ENCODE measurements at places on chromosomes 4 and X.

DNA sequence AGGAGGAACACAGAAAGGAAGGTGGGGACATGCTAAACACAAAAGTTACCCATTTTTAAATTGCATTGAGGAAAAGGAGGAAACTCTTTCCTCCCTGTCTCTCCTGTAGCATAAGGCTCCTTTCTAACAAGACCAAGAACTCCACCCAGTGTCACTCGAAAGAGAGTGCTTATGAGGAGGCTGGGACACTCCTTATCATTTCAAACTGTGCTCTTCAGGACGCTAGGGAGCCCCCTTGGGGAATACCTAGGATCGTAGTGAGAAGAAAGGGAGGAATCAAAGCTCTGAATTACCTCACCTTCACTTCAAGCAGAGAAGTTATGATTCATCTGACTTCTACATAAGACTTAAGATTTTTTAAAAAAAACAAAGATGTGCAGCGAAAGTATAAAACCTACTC, 65.5 kb downstream of the F9 start:
- DNase-seq = no peak

DNA sequence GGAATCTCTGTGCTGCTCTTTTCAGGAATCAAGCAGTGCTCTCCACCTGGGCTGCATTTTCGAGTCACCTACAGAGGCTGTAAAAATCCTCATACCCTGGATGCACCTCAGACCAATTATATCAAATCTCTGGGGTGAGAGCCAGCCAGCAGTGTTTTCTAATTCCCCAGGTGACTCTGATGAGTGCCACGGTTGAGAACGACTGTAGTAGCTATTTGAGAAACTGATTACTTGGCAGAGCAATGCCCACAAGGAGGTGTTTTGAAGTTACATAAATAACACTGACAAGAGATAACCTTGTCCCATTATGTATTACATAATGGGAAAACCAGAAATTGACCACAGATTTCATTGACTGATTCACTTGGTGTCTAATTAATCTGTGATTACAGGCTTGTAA, 46.8 kb downstream of the CLCN4 start:
- DNase-seq = no peak

DNA sequence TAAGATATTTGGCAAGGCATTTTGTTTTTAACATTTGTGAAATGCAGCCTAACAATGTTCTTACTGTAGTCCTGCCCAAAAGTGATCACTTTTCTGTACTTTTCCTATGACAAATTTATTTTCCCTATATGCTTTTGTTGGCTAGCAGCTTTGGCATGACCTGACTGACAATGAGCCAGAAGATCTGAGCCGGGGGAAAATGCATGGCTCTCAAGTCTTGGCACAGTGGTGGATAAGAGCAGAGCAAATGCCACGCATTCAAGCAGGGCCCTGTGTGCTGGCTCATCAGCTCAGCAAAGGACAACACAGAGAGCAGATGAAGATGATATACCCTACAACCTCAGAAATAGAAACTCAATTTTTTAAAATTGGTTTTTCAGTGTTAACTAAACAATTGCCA, 187.3 kb downstream of the ANAPC10 start:
- no peak for DNase-seq

GRCh38 chr4:102247041-102247440, 98.2 kb downstream of the SLC39A8 start:
- DNase-seq = no peak

- no peak for DNase-seq
Observed at GRCh38 chr4:172578712-172579111, 589.9 kb upstream of the GALNT7 start.

DNA sequence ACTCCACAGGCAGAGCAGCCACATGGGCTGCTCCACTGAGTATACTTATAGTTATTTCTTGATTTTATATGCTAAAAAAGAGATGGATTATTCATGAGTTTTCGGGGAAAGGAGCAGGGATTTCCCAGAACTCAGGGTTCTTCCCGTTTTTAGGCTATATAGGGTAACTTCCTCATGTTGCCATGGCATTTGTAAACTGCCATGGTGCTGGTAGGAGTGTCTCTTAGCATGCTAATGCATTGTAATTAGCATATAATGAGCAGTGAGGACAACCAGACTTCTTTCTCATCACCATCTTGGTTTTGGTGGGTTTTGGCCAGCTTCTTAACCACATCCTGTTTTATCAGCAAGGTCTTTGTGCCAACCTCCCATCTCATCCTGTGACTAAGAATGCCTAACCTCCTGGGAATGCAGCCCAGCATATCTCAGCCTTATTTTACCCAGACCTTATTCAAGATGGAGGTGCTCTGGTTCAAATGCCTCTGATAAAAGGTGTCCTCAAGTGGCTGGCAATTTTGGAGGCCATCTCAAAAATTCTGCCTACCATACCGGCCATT, 213.0 kb upstream of the VEGFC start:
- DNase-seq = no peak

DNA sequence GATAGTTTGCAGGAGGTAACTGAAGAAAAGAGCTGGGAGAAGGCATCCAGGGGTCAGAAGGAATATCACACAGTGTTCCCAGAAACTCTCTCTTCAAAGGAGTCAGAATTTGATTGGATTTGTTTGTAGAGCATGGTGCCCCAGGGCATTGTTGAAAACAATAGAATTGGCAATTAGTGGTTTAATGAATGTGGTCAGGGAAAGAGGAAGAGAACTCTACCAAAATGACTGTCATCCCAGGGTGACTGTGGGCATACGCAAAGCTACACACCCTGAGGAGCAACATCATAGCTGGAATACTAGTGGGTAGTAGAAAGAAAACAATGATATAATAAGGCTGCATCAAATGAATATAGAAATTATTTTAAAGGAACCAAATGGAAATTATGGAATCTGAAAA, 21.5 kb downstream of the TNIP2 start:
- no peak for DNase-seq

DNA sequence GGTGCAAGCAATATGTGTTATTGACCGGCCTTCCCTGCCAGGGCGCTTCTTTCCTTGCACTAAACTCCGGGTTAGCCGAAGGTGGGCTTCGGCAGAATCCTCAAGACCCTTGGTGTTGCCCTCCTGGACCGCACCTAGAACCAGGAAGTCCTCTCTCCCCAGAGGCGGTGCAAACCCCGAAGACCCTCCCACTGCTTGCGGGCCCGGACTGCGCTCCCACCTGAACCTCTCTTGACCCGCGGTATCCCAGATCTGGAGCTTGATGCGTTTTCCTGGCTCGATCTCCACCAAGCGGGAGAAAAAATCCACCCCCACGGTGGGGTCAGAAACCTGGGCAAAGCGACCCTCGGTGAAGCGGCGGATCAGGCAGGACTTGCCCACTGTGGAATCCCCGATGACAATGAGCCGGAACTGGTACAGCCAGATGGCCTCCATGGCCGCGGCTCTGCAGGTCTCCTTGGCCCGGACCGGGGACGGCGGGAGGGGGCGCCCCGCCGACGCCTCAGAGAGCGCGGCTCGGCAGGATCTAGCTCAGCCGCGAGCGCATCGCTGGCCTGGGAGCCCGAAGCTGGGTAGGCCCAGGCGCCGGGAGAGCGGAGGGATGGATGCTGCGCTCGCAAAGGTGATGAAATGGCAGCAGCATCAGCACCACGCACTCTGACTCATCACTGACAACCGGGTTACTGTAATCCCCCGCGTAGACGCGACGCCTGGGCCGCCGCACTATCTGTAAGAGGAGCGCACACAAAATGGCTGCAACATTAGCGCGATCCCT, at the start of gene RAB39B:
TSS of gene RAB39B (minus strand) at position 638 of the 775 bp plus-strand sequence. CDS start at position 435, 203 bp downstream.
- DNase-seq = peak; percentile 25

DNA sequence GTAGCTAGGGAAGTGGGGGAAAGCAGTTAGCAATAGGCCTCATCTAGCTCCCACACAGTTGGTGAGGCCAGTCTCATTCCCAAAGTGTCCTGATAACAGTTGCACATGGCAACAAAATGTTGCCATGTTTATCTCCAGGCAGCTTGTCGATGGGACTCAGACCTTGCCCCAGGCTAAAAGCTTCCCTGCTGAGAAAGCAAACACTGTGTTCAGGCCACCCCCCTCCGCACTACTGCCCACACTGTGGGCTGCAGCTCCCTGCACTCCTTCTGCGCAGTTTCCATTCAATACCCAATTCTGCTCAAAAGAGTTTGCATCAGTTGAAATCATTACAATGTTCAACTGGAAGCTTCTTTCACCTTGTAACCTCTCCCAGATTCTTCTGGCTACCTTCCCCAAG, 287.8 kb upstream of the GK2 start:
- no peak for DNase-seq
